ENCODE measurements at places on chromosomes 5 and 9. TPM values are rescaled to one million over a fixed set of nuclear protein-coding genes. Genes with fewer than 3 reads are reported as not detected.

NUTM2G gene
- total RNA-seq = not detected

DMRT2 gene
- total RNA-seq = not detected

SLC4A9 gene
- total RNA-seq = not detected

GARIN3 gene
- 0.25 TPM for total RNA-seq

BTNL8 gene
- not detected for total RNA-seq

ANKRD18A gene
- 3.2 TPM for total RNA-seq

ADCY2 gene
- total RNA-seq = not detected

All from activated CD8-positive, alpha-beta memory T cell treated with anti-CD3 and anti-CD28 coated beads for 36 hours (primary cell).